Progenitor cell of endocrine pancreas (in vitro differentiated cells): ENCODE measurements at places on chromosomes 13 and 19. TPM values are rescaled to one million over a fixed set of nuclear protein-coding genes. Genes with fewer than 3 reads are reported as not detected.

Gene NCCRP1
- total RNA-seq = 0.89 and 0.93 TPM in 2 replicates

Gene COMP
- total RNA-seq = 0.13 and 0.24 TPM in 2 replicates

Gene PDE4C
- 0.53 and 1.6 TPM in 2 replicates for total RNA-seq

Gene ZNF100
- 33.3 and 34.7 TPM in 2 replicates for total RNA-seq

Gene KIR2DL1
- not detected in 2 replicates for total RNA-seq

Gene CEACAM5
- total RNA-seq = not detected in 2 replicates

Gene ZNF486
- total RNA-seq = 29.6 and 31.8 TPM in 2 replicates

Gene ZNF575
- total RNA-seq = 0.60 and 0.74 TPM in 2 replicates

Gene LGALS14
- total RNA-seq = not detected in 2 replicates

Gene CADM4
- total RNA-seq = 60.9 and 71.6 TPM in 2 replicates

- no peak overlapping the region for H3K27ac ChIP-seq
- peaks cover 2% of the 10 kb centered on the region for H3K36me3 ChIP-seq
- peaks cover 24% of the 10 kb centered on the region for H3K27me3 ChIP-seq
- no peak for DNase-seq
- peaks cover 11% of the 10 kb centered on the region for H3K4me1 ChIP-seq
Measured at GRCh38 chr19:53880711-53881481, 1.1 kb upstream of the PRKCG start.

DNA sequence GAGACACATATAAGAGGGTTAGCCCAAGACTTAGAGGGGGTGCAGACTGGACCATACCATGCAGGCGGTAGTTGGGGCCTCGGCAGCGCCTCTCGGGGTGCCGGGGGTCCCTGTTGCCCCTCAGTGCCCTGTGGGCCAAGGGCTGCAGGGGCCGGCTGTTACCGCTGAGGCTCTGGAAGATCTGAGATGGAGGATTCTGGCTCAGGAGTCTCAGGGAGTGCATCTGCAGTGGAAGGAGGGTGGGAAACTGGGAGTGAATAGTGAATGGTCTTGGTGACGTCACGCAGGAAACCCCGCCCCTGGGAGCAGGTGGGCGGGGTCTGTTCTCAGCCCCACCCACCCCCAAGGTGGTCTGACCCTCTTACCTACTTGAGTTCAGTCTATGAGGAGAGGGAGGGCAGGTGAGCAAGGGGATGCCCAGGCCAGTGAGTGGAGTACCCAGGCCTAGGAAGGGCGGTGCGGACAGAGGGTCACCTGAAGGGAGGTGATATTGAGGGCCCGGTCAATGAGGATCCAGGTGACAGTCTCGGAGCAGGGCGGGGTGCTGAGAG lies 1.7 kb upstream of the DBP start:
- peaks cover 16% of the 10 kb centered on the region for H3K27me3 ChIP-seq
- H3K4me1 ChIP-seq = peaks cover 13% of the 10 kb centered on the region
- DNase-seq = no peak
- no peak overlapping the region for H3K4me3 ChIP-seq

DNA sequence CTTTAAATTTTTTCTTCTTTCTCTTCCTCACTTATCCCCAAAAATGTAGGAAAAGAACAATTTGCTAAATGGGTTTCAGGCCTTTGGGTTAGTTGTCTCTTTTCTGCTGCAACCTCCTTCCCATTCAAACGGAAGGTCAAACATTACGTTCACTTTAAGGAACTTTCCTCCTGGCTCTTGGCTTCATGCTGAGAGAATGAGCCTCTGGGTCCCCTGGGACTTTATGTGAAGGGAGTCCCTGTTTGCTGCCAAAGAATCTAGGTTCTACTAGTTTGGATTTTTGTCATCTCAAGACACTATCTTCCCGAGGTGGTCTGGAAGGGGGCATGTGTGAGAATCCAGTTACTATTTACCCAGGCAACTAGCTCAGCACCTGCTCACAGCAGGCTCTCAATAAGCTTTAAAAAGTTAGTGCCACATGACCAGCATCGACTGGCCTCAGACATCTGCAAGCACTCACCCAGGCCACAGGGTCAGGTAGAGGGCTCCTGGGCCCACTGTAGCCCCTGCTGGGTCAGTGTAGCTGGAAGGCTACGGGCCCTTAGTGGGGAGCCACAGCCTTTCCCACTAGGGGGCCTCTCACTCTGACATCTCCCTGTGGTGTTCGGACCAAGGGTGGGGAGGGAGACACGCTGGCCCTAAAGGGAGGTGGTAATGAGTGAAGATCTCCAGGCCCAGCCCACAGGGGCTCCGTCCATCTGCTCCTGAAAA lies 40.5 kb downstream of the FAM124A start:
- no peaks in the 10 kb centered on the region for H3K4me1 ChIP-seq
- H3K36me3 ChIP-seq = no peaks in the 10 kb centered on the region
- no peaks in the 10 kb centered on the region for H3K27me3 ChIP-seq
- H3K4me3 ChIP-seq = no peak overlapping the region
- H3K27ac ChIP-seq = no peak overlapping the region

DNA sequence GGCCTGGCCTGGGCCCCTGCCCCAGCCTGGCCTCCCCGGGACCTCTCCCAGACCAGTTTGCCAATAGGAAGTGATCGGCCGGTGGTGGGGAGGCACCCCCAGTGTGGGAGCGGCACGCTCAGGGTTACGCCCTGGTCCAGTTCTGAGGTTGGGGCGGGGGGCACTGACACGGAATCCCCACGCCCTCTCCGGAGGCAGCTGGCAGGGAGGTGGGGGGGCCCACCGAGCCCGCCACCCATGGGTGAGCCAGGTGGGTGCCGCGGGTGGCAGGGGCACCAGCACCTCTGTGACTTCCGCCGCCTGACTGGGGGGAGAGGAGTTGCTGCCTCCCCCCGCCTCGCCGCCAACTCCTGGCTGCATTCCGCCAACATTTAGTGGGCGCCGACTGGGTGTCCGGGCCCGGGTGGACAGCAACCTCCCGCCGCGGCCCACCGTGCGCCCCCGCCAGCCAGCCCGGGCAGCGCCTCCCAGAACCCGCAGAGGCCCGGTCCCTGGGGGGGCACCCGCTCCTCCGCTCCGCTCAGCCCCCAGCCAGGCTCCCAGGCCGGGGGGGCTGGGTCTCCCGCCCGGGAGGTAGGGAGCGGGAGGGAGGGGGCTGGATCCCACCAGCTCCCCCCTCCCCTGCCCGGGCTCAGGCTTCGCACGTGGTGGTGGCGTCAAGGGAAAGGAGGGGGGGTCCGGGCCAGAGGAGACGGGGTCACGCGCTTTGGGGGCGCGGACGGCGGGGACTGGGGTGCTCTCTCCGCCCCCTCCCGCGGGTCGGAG lies 2.0 kb downstream of the ZBTB7A start:
- no peaks in the 10 kb centered on the region for H3K36me3 ChIP-seq
- no peak overlapping the region for H3K27ac ChIP-seq
- DNase-seq = no peak
- peak overlapping the region; percentile 69 for H3K4me3 ChIP-seq
- H3K27me3 ChIP-seq = peaks cover 15% of the 10 kb centered on the region

DNA sequence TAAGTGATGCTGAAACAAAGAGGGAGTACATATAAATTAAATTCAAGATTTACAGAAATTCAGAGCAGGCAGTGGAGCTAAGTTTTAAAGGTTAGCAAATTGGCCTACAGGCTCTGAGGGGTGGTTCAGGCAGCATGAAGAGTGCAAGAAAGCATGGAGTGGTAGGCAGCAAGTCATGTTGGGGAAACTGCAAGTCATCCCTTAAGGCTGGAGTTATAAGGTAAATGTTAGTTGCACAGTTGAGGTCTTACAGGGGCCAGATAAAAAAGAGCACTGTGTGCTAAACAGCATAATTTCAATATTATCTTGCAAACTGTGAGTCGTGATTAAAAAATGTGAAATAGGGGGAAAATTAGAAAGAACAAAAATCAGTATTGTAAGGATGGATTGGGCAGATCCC lies 106.2 kb downstream of the VWA8 start:
- no peaks in the 10 kb centered on the region for H3K27me3 ChIP-seq
- no peak for DNase-seq
- no peaks in the 10 kb centered on the region for H3K4me1 ChIP-seq
- H3K4me3 ChIP-seq = no peak overlapping the region
- H3K27ac ChIP-seq = no peak overlapping the region
- H3K36me3 ChIP-seq = peaks cover 24% of the 10 kb centered on the region

DNA sequence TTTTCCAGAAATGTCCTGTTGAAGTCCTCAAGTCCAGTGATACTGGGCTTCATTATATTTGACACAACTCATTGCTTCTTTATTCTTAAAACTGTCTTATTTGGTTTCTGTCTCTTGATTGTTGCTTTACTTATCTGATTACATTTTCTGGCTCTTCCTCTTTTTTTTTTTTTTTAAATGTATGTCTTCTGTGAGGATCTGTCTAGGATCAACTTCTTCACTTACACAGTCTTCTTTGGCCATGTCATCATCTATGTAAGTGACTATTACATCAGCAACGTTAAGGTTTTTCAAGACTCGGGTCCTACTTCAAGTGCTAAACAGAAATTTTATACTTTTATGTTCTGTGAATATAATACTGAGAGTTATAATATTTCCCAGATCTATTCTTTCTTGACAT lies 162.1 kb downstream of the PDS5B start:
- DNase-seq = no peak
- peaks cover 15% of the 10 kb centered on the region for H3K36me3 ChIP-seq
- no peak overlapping the region for H3K27ac ChIP-seq
- H3K27me3 ChIP-seq = no peaks in the 10 kb centered on the region
- H3K4me1 ChIP-seq = peaks cover 4% of the 10 kb centered on the region

DNA sequence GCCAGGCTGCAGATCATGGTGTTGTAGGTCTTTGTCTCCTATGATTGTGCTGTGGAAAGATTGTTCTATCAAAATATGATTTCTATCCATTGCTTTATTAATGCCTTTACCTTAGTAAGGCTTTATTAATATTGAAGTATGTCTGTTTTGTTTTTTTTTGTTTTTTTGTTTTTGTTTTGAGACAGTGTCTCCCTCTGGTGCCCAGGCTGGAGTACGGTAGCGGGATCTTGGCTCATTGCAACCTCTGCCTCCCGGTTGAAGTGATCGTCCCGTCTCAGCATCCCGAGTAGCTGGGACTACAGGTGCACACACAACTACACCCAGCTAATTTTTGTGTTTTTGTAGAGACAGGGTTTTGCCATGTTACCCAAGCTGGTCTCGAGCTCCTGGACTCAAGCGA lies 7.7 kb downstream of the IRGC start:
- no peak overlapping the region for H3K4me3 ChIP-seq
- DNase-seq = no peak
- peaks cover 5% of the 10 kb centered on the region for H3K36me3 ChIP-seq
- H3K4me1 ChIP-seq = no peaks in the 10 kb centered on the region
- no peak overlapping the region for H3K27ac ChIP-seq

DNA sequence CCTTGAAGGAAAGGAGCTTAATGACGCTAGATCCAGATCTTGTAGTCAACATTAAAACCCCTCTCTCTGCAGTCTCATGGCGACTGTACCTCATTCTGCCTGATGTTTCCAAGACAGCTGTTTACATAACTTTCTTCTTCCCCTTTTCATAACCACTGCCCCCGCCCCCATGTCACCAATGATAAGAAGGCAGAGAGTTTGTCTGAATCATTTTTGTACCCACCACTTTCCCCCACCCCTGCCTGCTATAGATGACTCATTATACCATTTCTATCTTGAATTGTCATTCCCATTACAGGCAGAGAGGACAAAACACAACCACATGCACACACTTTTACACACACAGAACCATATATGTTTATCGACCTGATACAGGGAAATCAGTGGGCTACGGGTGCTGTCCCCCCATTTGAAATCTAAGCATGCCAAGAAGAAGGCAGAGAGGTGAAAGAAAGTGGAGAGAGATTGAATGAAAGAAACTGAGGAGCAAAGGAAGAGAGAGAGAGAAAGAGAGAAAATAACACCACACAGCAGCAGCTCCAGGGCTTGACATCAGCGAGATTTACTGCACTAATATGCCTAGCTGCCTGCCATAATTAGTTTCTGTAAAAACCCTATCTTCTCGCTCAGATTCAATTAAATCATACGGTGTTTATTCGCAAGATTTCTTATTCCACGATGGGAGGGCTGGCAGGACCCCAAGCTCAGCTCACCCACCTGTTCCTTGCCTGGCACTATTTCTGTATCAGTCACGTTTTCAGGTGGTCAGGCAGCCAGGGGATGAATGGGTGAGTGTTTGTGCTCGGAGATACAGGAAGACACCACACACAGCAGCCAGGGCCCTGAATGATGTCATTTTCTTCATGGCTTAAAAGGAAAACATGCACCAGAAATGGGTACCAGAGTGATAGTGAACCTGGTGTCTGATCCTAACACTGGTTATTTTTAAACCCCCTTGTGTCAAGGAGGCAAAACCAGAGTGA lies 114.3 kb upstream of the SERP2 start:
- no peaks in the 10 kb centered on the region for H3K36me3 ChIP-seq
- no peaks in the 10 kb centered on the region for H3K27me3 ChIP-seq
- H3K27ac ChIP-seq = no peak overlapping the region
- peaks cover 9% of the 10 kb centered on the region for H3K4me1 ChIP-seq
- DNase-seq = no peak

GRCh38 chr13:21338156-21338555 lies 120.9 kb downstream of the ZDHHC20 start:
- no peaks in the 10 kb centered on the region for H3K36me3 ChIP-seq
- no peak overlapping the region for H3K27ac ChIP-seq
- DNase-seq = no peak
- H3K27me3 ChIP-seq = no peaks in the 10 kb centered on the region
- H3K4me1 ChIP-seq = peaks cover 12% of the 10 kb centered on the region
- H3K4me3 ChIP-seq = no peak overlapping the region

GRCh38 chr13:37695200-37695599 lies 96.6 kb upstream of the POSTN start:
- H3K4me3 ChIP-seq = no peak overlapping the region
- peaks cover 5% of the 10 kb centered on the region for H3K36me3 ChIP-seq
- H3K27me3 ChIP-seq = no peaks in the 10 kb centered on the region
- H3K27ac ChIP-seq = no peak overlapping the region
- H3K4me1 ChIP-seq = peaks cover 2% of the 10 kb centered on the region

GRCh38 chr13:110017379-110017778 lies 231.0 kb upstream of the IRS2 start:
- H3K36me3 ChIP-seq = no peaks in the 10 kb centered on the region
- DNase-seq = no peak
- H3K27me3 ChIP-seq = peaks cover 11% of the 10 kb centered on the region
- no peak overlapping the region for H3K27ac ChIP-seq

GRCh38 chr19:17646441-17646840 lies 41.7 kb downstream of the UNC13A start:
- no peaks in the 10 kb centered on the region for H3K4me1 ChIP-seq
- no peak for DNase-seq

GRCh38 chr19:32581705-32582179 lies 752 bp downstream of the PDCD5 start:
- H3K4me1 ChIP-seq = peaks cover 5% of the 10 kb centered on the region
- H3K27me3 ChIP-seq = peaks cover 17% of the 10 kb centered on the region
- H3K27ac ChIP-seq = peak overlapping the region; percentile 86
- H3K4me3 ChIP-seq = peak overlapping the region; percentile 89

DNA sequence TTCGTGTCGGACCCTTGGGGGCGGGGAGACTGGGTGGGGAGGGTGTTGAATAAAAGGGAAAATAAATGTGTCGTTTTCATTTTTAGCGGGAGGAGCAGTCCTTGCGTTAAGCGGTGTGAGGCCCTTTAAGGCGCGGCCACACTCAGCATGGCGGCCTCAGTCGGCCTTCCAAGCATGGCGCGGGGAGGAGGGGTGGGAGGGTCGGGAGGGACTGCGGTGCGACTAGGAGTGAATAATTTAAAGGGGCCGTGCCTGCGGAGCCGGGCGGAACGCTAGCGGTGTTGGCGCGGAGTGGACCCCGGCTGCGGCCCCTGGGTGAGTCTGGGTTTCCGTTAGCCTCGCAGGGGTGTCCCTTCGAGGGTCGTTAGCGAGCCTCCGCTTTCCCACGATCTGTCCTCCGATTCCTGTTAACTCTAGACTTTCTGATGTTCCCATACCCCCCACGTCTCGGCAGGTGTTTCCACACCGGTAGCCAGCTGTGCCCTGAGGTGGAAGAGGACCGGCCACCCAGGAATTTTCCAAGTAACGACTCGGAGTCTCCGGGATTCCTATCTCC lies 1.5 kb upstream of the PNPLA6 start:
- peaks cover 5% of the 10 kb centered on the region for H3K36me3 ChIP-seq
- peak overlapping the region; percentile 97 for H3K27ac ChIP-seq
